Right ventricle myocardium superior (tissue), 1 donor: ENCODE measurements at places on chromosomes 4 and X. TPM values are rescaled to one million over a fixed set of nuclear protein-coding genes. Genes with fewer than 3 reads are reported as not detected.

GRCh38 chr4:81919223-81919622 is 447.5 kb upstream of the RASGEF1B start:
- no peak for DNase-seq

DNA sequence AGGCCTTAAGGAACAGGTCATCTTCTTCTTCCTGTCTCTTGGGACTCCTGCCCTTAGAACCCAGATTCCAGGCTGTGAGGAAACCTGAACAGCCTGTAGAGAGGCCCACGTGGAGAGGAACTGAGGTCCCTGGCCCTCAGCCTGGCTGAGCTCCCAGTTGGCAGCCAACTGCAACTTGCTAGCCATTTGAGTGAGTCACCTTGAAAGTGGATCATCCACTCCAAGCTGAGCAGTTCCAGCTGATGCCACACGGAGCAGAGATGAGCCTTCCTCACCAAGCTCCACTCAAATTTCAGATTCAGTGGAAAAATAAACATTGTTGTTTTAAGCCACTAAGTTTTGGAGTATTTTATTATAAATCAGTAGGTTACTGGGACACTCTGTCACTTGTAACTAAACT is 392.5 kb downstream of the BCOR start:
- peak; percentile 65 for DNase-seq

The KIF4A gene
- 0.19 TPM for total RNA-seq

GRCh38 chr4:109433205-109434006 is at the start of gene SEC24B:
SEC24B (plus strand) TSS chr4:109433815; CDS start chr4:109433870, 55 bp downstream.
- DNase-seq = peak; percentile 96

- no peak for DNase-seq
Measured at GRCh38 chr4:160127211-160127610, 1024.3 kb downstream of the RAPGEF2 start.

DNA sequence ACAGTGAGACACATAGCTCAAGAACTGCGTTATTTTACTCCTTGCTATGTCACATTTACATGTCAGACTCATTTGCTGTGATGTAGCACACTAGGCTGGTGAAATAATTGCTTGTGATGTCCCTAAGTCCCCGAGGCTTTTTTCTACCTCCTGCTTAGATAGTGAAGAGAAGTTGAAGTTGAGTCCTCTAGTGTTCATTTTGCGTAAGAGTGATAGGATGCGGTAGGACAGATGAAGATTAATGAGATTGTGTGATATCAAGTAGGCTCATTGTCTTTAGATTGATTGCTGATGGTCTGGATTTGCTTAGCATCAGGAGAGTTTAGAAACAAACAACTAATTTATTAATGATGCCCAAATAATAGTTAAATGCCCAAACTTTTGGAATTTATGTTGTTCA is 173.6 kb upstream of the NUDT6 start:
- no peak for DNase-seq

- DNase-seq = no peak
Measured at GRCh38 chrX:143894938-143895337, 11.1 kb downstream of the UBE2NL start.

The FRG2 gene
- total RNA-seq = not detected

DNA sequence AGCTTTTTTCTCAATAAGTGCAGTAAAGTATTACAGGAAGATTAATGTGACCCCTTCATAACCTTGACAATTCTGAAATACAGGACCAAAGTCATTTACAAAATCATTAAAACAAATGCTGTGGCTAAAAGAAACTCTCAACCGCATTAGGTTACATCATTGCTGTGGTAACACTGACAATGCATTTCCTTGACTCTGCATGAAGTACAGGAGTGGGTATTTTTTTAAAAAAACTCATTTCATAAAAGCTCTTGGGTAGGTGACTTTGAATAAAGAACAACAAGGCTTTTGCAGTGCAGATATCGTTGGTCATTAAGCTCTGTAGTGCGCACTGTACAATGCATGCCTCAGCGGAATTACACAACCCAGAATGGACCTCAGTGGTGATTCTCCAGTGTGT is 23.4 kb upstream of the XK start:
- no peak for DNase-seq

GRCh38 chr4:140222171-140222570 is 68.2 kb upstream of the MAML3 start:
- DNase-seq = no peak

- DNase-seq = no peak
Measured at GRCh38 chr4:187732524-187732923, 263.0 kb upstream of the ZFP42 start.

The TEC gene
- total RNA-seq = 1.7 TPM

DNA sequence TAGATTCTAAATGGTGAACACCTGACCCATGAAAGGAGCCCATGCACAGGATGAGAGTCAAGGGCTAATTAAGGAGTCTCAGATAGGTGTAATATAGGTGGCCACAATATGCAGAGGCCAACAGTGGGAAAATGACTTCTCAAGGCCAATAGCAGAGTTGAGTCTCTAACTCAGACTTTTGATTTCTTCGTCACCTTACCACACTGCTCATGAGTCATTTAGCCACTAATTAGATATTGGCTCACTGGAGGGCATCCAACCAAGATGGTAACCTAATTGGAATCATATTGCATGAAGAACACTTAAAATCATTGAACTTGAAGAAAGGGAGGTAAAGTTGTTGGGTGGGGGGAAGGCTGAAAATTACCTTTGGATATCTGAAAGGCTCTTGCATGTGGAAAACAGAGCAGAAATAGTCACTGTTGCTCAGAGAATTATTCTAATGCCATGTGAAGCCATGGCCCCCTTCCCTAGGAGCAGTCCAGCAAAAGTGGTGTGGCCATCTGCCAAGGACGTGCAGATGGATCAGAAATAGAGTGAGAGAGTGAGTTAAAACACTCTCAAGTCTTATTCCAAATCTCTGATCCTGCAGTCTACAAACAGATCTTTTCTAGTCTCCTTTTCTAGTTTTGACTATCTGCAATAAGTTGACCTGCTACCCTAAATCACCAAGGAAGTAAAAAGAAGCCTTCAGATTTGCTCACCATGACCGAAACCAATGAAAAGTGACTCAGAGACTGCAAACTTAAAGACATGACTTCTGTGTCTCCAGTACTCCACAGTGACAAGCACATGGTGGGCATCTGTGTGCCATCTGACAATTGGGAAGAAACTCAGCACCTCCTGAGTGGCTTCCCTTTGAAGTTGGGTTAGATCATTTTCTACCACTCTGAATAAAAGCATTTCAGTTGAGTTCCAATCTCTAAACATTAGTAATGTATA is 93.9 kb upstream of the C1QTNF7 start:
- no peak for DNase-seq

The ASB12 gene
- total RNA-seq = 2.7 TPM

DNA sequence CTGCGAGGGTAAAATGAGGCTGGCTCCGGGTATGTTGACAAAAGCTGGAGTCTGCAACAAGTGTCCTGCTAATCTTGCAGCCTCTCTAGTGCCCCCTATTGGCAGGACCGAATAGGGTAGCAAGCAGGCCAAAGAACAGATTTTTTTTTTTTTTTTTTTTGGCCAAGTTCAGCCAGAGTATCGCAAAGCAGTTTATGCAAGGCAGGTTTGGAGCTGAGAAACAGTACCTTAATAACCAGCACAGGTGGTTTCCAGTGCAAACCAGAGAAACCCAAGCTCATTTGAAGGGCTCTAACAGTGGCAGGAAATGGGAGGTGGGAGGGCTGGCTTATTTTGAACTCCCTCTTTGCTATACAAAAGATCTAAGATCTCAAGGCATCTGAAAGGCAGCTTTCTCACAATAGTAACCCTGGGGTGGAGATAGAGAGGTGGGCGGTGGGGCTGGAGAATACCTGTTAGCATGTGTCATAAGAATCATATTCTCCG is 38.2 kb upstream of the OCIAD2 start:
- DNase-seq = no peak

DNA sequence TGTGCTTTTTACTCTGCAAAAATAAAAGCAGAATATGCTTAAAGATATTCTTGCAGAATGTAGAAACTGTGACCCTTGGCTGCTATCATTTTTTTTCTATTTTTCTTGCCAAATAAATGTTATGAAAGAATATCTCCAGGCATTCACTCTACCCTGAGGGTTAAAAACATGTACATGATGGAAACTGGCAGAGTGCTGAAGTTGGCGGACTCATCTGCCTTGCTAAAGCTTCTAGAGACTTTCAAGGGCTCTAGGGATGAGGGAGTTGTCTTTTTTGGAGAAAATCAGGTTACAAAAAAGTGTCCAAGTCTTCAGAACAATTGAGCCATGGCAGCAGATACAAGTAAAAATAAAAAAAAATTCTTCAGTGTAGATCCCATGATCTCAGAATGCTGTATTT is 40.5 kb upstream of the NRK start:
- DNase-seq = peak; percentile 38

The TMEM31 gene
- total RNA-seq = not detected

DNA sequence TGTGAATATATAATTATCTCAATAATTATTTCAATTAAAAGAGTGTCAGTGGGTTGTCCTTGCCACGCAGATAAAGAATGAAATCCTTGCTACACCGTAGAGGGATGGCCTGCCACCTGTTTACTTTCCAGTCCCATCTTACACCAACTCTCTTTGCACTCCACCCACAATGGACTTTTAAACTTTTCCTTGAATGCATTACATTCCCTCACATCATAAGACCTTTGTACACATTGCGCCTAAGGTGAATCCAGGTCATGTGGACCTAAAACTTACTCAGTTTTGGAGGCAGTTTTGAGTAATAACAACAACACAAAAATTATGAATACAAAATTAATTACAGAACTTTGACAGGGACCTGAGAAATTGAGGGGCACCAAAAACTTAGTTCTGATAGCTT is 78.7 kb upstream of the PDE5A start:
- DNase-seq = no peak

The TMPRSS11A gene
- not detected for total RNA-seq

- no peak for DNase-seq
Measured at GRCh38 chr4:123415977-123416376, 19.4 kb downstream of the SPRY1 start.

The CCDC110 gene
- 1.6 TPM for total RNA-seq

DNA sequence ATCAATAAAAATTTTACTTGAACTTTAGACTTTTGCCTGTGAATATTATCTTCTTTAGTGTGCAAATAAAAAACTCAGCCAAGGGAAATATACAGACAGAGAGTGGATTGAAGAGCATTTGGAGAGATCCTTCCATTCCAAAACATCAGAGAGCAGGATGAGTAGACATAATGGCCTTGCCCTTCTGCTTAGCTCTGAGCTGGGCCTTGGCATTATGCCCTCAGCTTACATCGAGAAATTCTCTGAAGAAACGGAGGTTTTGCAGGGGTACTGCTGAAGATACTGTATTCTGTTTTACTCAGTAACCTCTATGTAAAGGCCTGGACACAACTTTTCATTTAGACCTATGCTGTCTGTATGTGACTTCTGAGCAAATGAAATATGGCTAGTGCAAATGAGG is 317.4 kb downstream of the STIM2 start:
- no peak for DNase-seq

DNA sequence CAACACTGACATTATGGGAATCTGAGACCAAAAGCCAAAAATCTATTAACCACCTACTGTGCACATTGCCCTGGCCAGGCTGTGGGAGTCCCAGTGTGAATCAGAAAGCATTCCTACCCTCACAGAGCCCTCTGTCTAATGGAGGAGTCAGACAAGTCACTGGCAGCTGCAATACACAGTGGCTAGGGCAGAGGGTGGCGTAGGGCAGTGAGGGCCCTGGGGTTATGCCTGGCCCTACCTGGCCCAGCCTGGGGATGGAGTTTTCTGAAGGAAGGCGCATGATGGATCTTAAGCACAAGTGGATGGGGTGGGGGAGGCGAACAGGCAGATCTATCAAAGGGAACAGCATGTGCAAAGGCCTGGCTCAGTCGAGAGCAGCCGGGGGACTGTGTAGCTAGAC is 10.8 kb downstream of the JAKMIP1 start:
- no peak for DNase-seq

DNA sequence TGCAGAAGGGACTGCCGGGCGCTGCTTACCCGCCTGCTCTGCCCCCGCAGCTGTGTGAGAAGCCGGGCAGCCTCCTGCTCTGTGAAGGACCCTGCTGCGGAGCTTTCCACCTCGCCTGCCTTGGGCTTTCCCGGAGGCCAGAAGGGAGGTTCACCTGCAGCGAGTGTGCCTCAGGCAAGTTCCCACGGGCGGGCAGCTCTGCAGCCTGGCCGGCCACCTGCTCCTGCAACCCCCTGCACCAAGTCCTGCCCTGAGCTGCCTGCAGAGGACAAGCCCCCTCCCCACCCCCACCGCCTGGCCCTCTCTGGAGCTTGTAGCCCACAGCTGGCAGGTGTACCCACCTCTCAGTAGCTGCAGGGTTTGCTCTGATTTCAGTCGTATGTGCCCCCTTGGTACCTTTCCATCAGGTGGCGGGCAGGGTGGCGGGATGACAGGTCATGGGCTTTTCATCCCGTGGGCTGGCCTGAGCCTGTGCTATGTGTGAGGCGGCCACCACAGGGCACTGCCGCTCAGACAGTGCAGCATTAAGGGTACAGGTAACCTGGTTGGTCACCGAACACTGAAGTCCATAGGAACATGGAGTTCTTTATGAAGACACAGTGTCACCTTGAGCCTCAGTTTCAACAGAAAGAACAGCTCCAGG is 56.6 kb downstream of the NELFA start:
- no peak for DNase-seq
